ENCODE measurements at places on chromosomes 7 and 10.
A peak's percentile ranks its signal among the peaks of the same experiment; 100 is the strongest.

GRCh38 chr7:14902589-14903067 is at the start of gene DGKB:
TSS of gene DGKB (minus strand) at chr7:14902751.
- no peak for DNase-seq

GRCh38 chr10:78913219-78914059 is 155.3 kb upstream of the ZMIZ1 start:
- DNase-seq: peak; percentile 95

GRCh38 chr10:35347121-35347562 is 10.8 kb downstream of the CCNY start:
- no peak for DNase-seq

DNA sequence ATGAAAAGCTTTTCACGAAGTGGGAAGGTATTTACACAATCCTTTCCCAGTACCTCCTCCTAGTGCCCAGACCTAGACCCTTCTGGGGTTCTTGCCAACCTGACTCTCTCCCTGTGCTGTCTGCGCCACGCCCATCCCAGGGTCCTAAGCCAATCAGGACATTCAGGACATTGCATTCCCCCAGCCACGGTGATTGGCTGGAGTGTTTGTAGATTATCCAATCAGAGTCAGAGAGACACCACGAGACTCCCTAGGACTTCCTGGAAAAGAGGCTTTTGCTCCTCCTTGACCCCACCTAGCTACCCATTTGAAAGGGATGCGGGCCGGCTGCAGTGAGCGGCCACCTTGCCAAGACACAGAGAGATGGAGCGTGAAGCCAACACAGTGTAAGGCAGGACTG is 3.5 kb upstream of the GDF2 start:
- DNase-seq: no peak

- peak; percentile 46 for DNase-seq
Measured at GRCh38 chr7:17940951-17941431, 697 bp upstream of the SNX13 start.

DNA sequence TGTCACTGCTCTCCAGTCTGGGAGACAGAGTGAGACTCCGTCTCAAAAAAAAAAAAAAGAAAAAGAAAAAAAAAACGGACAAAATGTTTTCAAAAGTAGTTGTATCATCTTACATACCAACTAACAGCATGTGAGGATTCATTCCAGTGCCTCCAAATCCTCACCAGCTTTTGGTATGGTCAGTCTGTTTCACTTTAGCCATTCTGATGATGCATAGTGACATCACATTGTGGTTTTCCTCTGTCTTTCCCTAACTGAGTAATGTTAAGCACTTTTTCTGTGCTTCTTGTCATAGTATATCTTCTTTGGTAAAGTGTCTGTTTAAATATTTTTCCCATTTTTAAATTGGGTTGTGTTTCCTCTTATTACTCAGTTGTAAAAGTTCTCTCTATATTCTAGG is 251.4 kb upstream of the CTBP2 start:
- no peak for DNase-seq

GRCh38 chr10:70250961-70251680 is 17.9 kb upstream of the PPA1 start:
- DNase-seq: no peak

GRCh38 chr7:155215576-155216325 is 81.9 kb upstream of the INSIG1 start:
- DNase-seq: no peak

- DNase-seq: no peak
Measured at GRCh38 chr10:94500063-94500462, 45.5 kb upstream of the HELLS start.

DNA sequence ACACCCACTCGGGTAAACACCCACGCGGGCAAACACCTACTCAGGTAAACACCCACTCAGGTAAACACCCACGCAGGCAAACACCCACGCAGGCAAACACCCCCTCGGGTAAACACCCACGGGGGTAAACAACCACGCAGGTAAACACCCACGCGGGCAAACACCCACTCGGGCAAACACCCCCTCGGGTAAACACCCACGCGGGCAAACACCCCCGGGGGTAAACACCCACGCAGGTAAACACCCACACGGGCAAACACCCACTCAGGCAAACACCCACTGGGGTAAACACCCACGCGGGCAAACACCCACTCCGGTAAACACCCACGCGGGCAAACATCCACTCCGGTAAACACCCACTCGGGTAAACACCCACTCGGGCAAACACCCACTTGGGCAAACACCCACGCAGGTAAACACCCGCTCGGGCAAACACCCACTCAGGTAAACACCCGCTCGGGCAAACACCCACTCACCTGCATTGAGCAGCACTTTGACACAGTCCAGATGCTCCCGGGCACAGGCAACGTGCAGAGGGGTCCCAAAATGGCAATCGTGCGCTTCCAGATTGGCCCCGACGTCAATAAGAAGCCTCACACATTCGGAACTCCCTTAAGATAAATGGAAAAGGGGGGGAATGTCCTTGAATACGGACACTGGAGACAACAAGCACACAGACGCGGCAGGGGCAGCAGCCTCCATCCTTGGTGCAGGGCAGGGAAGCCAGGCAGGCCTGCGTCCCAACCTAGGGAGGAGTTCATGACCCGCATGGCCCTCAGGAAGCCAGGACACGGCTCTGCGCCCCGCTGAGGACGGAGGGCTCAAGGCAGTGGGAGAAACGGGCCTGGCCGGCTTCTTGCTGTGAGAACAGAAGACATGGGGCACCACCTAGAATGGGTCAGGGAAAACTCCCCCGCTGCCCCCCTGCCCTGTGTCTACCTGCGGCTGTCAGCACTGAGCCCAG is 17.6 kb downstream of the ASB13 start:
- DNase-seq: no peak

GRCh38 chr10:30534465-30535144 is 94.9 kb downstream of the LYZL2 start:
- DNase-seq: peak; percentile 2

GRCh38 chr7:16421333-16422102 is at the start of gene CRPPA:
TSS of gene CRPPA (minus strand) at chr7:16421538. CDS start at chr7:16421322, 216 bp downstream.
- DNase-seq: peak; percentile 60

DNA sequence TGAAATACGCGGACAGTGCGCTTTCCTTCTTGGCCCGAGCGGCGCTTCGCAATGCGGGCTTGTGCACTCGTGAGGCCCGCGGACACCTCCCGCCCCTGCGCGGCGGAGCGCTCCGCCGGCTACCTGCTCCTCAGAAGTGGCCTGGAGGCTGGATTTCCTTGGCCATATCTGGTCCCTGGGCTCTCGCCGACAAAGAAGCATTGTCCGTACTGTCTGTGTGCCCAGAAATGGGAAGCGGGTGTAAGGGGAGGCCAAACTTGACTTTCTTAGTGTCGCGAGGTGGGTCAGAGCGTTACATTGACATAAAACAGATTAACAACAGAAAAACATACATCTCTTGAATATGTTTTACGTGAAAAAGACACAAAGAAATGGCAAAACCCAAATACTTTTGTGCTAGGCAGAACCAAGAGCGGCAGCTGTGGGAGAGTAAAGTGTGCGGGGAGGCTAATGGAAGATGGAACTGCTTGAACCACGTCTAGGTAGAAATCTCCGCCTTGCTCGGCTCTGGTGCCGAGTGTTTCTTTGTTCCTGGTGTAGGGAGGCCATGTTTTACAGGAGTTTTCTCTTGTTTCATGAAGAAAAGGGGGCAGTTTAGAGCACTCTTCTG is 1.4 kb downstream of the LANCL2 start:
- peak; percentile 21 for DNase-seq

DNA sequence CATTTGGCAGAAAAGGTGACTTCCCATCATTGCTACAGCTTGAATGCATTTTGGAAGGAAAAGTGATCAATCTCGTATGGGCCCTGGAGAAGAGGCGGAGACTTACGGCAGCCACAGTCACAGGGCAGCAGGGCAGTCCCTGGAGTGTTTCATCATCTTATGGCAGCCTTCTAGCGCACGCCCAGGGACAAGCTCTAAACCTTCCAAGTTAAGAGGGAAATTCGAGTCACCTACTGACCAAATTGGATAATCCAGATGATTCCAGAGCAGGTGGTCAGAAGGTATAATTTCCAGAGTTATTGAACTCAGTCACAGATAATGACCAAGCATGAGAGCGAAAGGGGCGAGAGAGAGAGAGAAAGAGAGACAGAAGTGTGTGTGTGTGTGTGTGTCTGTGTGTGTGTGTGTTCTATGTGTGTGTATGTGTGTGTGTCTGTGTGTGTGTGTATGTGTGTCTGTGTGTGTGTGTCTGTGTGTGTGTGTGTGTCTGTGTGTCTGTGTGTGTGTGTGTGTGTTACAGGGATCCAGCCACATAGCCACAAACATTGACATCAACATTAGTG is 123.7 kb upstream of the ADAM12 start:
- no peak for DNase-seq

DNA sequence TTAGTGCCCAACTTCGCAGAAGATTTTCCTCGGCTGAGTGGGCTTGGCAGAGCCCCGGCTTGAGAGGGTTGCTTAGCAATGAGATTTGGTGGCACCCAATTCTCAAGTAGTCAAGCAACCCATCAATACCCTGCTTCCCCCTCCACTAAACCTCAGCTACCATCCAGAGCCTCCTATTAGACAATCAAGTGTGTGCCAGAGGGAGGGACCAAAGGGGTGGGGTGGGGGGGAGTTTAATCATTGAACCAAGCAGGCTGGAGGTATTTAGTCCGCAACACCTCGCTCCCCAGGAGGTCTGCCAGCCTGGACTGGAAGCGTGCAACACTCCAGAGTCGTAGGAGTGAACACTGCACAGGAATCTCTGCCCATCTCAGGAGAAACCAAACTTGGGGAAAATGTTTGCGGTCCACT is at the start of gene HKDC1:
HKDC1 (plus strand) TSS at position 292 of the 411 bp plus-strand sequence; CDS start at position 396, 104 bp downstream.
- no peak for DNase-seq

- no peak for DNase-seq
Measured at GRCh38 chr7:99420213-99420612, 11.4 kb downstream of the BUD31 start.

GRCh38 chr7:107167483-107168232 is 1.1 kb upstream of the HBP1 start:
- peak; percentile 51 for DNase-seq

- no peak for DNase-seq
Measured at GRCh38 chr7:25625306-25625992, 397.2 kb upstream of the NPVF start.

- DNase-seq: no peak
Measured at GRCh38 chr7:146115851-146116520, 615 bp upstream of the CNTNAP2 start.

DNA sequence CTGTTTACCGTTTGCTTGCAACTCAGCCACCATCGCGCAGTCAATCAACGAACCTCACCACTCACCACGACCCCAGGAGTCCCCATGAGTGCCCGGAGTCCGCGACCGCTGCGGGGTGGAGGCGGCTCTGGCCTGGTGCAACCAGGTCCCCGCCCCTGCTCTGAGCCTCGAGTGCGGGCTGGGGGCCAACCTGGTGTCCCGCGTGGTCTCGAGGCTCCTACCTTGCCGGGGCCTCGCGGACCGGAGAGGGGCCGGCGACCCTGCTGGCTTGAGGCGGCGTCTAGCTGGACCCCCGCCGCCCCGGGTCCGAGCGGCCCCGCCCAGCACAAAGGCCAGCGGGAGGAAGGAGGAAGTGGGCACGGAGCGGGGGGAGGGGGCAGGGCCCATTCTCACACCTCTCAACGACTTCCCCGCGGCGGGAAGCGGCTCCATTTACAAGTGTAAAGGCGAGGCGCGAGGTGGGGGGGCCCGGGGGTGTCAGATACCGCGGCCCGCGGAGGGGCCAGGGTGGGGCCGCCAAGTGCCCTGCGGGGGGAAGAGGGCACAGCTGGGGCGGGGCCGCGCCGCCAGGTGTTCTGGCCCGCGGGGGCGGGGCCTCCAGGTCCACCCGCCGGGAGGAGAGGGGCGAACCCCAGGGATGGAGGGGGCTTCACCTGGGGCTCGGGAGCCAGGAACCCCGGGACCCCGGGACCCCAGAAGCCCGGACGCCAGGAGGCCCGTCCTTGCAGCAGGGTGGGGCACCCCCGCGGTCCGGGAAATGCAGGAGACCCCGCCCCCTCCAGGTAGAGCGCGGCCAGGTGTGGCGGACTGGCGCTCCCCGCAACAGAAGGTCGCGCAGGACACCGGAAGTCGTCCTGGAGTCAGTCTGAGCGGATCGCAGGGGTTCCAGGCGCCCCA is 8.6 kb downstream of the CTBP2 start:
- DNase-seq: no peak

DNA sequence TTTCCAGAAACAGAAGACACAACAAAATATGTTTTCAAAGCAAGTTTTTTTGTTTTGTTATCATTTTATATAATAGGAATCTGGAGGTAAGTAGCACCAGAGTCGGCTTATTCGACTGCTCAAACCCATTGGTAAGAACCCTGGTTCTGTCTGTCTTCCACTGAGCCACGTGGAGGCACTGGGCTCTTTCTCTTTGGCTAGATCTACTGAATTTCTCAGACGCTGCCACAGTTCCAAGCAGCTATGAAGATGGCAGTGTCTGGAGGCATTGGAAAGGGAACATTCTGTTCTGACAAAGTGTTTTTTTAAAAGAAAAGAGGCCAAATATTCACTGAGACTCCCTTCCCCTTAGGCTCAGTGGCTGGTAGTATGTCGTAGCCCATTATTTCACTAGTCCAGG is 338.8 kb downstream of the NRG3 start:
- DNase-seq: no peak

GRCh38 chr7:78399033-78399769 is 600.6 kb downstream of the PHTF2 start:
- DNase-seq: no peak

DNA sequence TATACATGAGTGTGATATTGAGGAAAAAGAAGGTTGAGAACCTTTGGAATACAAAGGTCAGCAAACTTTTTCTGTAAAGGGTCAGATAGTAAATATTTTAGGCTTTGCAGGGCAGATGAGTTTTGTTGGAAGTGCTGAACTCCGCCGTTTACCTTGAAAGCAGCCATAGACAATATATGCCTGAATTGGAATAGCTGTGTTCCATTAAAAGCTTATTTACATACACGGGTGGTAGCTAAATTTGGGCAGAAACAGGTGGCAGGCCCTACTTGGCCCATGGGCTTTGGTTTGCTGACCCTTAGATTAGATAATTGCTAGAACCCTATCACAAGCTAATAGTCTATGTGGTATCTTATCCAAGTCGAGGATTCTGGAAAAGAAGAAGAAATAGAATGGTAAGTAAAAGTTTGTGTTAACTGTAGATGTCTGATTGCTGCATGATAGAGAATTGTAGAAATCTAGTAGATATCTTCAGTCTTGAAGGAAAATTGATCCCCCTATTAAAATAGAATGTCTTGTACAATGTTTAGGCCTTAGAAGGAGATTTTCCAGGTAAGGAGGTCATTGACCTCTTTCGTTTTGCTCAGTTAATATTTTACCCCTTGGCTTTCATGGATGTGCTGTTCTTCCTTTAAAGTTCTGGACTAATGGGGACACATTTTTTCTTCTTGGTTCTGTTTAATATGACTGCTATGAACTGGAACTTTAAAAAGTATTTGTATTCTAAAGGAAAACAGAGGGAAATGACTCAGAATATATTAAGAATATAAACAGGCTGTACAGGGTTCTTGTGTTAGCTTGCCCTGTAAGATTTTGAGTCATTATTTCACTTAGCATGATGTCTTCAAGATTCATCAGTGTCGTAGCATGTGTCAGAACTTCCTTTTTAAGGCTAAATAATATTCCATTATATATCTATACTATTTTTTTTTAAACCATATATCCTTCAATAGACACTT is 8.0 kb downstream of the RBM33 start:
- no peak for DNase-seq
